HT1080 (cell line): ENCODE measurements at places on chromosomes 4 and X. TPM values are rescaled to one million over a fixed set of nuclear protein-coding genes. Genes with fewer than 3 reads are reported as not detected.

GC gene
- not detected in 2 replicates for total RNA-seq

DNA sequence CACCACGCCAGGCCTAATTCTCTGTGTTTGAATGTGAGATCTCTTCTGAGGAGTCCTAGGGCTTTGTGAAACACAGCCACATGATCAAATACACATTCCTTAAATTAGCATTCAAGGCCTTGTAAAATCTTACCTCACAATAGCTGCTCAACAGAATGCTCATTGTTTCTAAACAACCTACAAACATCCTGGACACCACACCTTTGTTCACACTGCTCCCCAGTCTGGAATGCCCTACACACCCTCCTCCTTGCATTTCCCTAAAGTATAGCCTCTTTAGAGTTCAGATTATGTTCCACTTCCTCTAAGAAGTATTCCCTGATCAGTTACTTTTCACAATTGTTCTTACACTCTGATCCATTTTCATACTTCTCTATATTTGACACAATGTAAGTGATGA is 110.6 kb downstream of the AGTR2 start:
- no peak for DNase-seq

NEXMIF gene
- total RNA-seq, result 0.02 TPM in 1 of 2 replicates, not detected in the other

DNA sequence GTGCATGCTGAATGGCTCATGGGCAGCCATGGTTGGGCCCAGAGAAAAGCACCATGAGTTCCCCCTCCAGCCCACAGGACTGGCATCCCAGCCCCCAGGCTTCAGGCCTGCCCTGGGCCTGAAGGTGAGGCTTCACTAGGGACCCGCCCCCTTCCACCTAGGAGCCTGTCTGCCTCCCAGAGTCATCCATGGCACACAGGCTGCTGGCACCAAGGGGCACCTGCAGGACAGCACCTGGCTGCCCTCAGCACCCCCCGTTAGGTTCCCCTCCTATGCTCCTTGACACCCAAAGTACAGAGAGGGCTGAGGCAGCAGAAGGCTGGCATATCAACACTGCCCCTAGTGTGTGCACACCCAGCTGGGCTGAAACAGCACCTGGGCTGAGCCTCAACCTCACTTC is 566.7 kb upstream of the PCDH7 start:
- no peak for DNase-seq

- no peak for DNase-seq
These were observed 127.4 kb downstream of the ANAPC10 start for GRCh38 chr4:144970597-144970996.

KIF4A gene
- total RNA-seq, result 29.8 and 30.6 TPM in 2 replicates

MYOZ2 gene
- not detected in 2 replicates for total RNA-seq

DNA sequence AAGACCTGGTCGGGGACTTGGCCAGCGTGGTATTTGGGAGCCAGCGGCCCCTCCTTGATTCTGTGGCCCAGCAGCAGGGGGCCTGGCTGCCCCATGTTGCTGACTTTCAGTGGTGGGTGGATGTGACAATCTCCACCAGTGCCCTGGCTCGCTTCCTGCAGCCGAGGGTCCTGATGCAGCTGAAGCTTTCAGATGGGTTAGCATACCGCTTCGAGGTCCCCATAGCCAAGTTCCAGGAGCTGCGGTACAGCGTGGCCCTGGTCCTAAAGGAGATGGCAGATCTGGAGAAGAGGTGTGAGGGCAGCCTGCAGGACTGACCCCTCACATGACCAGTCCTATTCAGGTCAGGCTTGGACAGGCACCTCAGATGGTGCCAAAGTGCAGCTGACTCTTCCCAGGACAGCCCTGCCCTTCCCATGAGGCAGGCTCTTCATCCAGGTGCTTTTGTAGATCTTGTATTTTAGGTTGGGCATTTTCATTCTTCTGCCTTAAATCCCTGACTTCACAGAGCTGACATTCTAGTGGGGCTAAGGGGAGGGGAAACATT is 15.1 kb downstream of the LNX1 start:
- no peak for DNase-seq

GRCh38 chr4:71063711-71064110 is 70.3 kb downstream of the DCK start:
- DNase-seq, result no peak

- no peak for DNase-seq
These were observed 185.3 kb downstream of the MAPK10 start for GRCh38 chr4:86174506-86174905.

DNA sequence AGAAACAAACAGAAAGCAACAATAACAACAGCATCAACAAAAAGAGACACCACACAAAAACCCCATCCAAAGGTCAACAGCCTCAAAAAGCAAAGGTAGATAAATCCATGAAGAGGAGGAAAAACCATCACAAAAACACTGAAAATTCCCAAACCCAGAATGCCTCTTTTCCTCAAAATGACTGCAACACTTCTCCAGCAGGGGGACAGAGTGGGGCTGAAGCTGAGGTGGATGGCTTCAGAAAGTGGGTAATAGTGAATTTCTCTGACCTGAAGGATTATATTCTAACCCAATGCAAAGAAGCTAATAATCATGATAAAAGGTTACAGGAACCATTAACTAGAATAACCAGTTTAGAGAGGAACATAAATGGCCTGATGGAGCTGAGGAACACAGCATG is 888.2 kb downstream of the RAB28 start:
- no peak for DNase-seq

CTAG1B gene
- 11.9 and 128 TPM in 2 replicates for total RNA-seq

- no peak for DNase-seq
These were observed 56.9 kb downstream of the FAT1 start for GRCh38 chr4:186666750-186667149.

DNA sequence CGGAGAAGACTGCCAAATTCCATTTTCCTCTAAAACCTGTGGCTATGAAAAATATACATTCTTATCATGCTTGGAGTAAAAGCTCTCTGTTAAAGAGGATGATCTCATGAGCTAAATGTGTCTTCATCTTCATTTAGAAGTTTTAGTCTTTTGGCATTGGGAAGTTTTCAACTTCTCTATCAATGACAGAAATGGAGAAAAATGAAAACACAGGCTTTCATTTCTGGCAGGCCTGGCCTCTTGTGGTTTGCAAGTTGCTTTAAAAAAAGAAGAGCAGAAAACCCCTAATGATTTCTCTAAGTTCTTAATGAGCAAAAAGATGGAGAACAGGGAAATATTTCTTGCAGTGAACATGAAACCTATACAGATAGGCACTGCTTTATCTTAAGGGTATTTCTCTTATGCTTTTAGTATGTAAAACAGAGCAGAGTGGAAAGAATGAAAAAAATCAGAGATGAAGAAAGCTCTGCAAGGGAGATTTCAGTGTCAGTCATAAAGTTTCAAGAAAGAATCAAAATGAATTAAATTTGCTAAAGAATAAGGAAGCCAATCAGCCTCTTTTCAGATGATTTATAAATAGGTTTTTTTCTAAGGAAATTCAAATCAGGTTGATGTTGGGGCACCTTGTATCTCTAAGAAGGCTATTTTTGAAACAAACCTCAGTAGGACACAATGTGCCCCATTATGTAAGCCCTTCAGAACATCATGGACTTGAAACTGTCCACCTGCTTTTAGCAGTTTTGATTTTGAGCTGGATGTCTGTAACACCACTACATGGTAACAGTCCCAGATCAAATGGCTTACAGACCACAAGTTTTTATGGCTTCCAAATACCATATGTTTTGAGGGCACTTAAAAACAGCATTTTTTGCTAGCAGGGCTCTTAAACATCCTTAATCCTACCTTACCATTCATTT is 225.0 kb downstream of the GRIA3 start:
- no peak for DNase-seq

ANKRD50 gene
- 9.8 and 11.8 TPM in 2 replicates for total RNA-seq

DNA sequence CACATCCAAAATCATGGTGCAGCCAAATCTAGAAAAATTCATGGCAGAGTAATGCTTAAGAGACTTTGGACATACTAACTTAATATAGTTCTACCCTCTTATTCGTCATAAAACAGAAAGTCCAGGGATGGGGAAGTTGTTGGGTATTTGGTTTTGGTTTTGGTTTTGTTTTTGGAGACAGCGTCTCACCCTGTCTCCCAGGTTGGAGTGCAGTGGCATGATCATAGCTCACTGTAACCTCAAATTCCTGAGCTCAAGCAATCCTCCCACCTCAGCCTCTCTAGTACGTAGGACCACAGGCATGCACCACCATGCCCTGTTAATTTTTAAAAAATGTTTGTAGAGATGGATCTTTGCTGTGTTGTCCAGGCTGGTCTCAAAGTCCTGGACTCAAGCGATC is 271.8 kb upstream of the TENM3 start:
- peak; percentile 15 for DNase-seq

GRCh38 chrX:68930542-68931317 is 101.9 kb downstream of the EFNB1 start:
- no peak for DNase-seq

DNA sequence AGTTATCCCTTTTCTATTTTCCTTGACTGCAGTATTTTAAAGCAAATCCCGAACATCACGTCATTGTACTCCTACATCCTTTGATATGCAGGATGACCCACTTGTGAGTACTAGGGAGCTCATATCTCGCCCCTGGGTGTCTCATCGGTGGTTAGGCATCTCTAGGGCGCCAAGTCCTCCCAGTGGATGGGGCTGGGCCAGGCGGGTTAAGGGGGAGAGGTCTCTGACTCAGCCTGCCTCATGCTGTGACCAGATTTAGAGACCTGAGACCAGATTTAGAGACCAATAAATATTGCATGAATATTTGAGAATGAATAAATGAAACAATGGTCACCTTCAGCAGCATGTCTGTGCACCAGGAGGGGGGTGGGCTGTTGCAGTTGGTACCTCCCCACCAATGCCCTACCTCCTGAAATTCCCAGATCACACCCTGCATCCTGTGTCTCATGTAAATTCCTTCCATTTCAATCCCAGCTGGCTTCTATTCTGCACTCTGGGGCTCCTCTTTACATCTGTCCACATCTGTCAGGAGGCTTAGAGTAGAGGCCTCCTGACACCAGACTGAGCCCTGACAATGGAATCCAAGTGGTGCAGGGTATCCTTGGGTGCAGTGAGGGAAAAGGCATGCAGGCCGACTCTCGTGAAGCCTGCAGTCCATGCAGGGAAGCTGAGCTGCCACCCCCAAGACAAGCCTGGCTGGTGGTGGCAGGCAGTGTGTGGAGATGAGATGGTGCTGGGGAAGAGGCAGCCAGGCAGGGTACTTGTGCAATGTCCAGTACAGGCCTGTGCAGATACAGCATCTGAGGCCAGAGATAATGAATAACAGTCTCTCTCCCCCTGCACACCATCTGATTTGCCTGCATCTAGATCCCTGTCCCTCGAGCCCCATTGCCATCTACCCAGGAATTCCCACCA is 5.2 kb downstream of the APLN start:
- DNase-seq, result peak; percentile 73

- no peak for DNase-seq
These were observed 73.9 kb upstream of the ZCCHC13 start for GRCh38 chrX:74230094-74230493.

- no peak for DNase-seq
These were observed at the start of gene YIPF7 for GRCh38 chr4:44651425-44651824. Gene YIPF7, minus strand, starts transcription at chr4:44651625. Its CDS starts 1,525 bp downstream, at chr4:44650100.

DNA sequence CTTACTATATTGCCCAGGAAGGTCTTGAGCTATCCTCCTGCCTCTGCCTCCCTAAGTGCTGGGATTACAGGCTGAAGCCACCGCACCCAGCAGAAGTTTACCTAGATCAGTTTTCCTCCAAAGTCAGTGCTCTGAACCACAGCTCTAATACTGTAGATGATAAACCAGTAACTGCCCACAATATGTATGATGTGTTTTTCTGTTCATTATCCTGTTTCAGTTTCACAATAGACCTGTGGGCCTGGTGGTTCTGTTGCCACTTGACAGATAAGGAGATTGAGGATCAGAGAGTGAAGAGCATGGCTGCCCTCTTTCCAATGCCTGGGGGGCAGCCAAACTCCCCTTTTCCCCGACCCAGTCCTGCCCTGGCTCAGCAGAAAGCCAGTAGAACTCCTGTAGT is 87.0 kb downstream of the EFNB1 start:
- DNase-seq, result no peak

DNA sequence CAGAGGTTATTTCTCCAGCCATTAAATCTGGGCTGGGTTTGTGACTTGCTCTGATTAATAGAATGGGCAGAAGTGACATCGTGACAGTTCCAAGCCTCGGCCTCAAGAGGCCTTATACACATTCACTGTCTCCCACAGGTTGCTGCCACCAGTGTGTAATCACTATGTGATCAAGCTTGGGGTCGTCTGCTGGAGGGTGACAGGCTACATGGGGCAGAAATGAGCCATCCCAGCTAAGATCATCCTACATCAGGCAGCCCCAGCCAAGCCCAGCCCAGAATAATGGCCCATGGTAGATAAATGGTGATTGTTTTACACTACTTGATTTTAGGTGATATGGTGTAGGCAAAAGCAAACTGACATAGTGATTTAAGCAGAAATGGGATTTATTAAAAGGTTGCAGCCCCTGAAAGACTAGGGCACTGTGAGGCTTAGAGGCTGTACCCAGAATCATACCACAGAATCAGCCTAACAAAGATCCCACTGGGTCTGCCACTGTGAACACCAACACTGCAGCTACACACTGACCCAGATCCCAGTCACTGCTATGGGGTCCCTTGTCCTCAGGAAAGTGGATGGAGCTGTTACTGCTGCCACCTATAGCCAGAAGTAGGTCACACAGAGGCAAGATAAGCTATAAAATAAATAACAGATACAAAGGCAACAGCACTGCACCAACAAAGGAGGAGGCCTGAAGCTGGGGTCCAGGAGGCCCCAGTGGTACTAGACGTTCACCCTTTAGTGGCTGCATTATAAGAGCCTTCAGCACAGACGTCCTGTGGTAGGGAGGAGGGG is 159.6 kb upstream of the RBPJ start:
- DNase-seq, result peak; percentile 29

- DNase-seq, result no peak
These were observed 378 bp upstream of the RPS6KA6 start for GRCh38 chrX:84188320-84188834.
